ENCODE measurements at places on chromosomes 5 and 9.

DNA sequence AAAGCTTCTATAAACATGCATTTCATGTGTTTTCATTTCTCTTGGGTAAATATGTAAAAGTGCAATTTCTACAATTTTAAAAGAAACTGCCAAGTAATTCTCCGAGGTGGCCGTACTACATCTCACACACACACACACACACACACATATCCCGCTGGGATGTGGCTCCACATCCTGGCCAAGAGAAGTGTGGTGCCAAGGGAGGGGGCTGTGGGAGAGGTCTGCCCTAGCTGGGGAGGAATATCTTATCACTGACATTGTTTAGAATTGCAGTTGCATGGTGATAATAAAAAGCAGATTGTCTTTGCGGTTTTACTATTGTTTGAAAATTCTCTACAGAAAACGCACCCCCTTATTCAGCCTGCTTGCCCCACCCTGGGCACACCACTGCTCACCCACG lies 558.4 kb downstream of the BNC2 start:
- no peak for DNase-seq

DNA sequence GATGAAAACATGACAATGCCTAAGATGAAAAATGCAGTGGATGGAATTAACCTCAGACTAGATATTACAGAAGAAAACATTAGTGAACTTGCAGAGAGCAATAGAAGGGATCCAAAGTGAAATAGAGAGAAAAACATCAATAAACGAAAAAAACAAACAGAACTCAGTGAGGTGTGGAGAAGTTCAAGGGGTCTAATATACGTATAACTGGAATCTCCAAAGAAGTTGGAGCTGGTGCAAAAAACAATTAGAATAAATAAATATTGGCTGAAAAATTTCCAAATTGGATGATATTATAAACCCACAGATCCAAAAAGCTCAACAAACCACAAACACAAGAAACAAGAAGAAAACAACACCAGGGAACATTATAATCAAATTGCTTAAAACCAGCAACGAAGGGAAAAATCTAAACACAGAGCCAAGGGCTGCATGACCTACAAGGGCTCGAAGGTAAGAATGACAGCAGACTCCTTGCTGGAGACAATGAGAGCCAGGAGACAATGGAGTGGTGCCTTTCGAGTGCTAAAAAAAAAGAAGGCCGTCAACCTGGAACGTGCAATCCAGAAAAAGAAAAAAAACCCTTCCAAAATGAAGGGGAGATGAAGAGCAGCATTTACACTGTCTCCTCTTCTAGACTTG lies 11.8 kb downstream of the FAM163B start:
- DNase-seq: no peak

DNA sequence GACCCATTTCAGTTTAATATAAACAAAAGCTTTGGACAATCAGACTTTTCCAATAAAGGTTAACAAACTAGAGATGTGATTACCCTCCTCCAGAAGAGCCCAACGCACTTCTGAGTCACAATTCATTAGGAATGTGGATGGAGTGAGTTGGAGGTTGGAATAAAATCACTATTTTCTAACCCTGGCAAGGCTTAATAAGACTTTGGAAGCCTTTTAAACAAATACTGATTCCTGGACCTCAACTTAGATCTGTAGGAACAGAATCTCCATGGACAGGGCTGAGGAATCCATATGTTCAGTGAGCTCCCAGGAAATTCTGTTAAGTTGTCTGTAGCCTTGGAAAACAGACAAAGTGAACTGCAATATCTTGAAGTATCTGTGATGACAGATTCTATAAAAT lies 233.5 kb upstream of the ELL2 start:
- DNase-seq: no peak

DNA sequence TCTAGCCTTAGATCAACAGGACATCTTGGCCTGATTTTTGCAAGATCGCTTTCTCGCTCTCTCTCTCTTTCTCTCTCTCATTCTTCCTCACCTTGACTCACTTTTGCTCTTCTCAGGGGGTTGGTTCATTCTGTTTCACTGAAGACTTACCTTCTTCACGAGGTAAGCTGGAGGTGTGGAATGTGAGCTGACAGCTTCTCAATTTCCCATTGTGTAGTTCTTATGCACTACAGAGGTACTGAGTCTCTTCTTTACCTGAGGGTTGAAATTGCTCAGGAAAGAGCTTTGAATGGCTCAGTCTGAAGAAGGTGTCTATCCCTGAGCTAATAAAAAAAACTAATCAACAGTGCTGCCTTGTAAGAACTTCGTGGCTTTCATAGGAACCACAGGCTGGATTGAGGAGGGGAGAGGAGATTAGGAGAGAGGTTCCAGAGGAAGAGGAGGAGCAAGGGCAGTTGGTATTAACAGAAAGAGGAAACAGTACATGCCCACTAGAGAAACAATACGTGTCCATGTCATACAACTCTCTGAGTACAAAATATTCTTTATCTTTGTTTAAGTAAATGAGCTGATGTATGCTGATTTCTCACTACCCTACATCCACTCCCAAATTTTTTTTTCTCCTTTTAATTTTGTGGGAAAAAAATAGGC lies 192.2 kb downstream of the TMEM167A start:
- DNase-seq: no peak

GRCh38 chr5:144135113-144135762 lies 35.2 kb downstream of the YIPF5 start:
- DNase-seq: no peak

DNA sequence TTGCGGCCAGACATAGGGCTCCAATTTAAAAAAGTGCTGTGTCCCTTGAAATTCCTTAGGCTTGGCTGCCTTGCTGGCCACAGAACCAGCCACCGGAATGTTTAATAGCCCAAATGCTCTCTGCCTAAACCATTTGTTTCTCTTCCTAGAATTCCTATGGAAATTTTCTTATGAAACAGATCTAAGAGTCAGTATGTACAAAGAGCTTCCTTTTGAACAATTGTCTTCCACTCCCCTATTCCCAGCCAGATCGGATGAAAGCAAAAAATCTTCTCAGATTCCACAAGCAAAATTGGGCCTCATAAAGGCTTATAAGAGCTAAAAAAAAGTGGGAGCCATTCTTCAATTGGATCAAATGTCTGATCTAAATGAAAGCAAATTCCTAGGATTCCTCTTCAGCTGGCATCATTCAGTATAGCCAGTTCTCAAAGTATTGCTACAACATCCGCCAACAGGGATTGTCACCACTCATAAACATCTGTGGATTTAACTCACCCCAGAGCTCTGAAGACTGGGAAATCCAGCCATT lies 104.3 kb downstream of the CEMIP2 start:
- peak; percentile 49 for DNase-seq

DNA sequence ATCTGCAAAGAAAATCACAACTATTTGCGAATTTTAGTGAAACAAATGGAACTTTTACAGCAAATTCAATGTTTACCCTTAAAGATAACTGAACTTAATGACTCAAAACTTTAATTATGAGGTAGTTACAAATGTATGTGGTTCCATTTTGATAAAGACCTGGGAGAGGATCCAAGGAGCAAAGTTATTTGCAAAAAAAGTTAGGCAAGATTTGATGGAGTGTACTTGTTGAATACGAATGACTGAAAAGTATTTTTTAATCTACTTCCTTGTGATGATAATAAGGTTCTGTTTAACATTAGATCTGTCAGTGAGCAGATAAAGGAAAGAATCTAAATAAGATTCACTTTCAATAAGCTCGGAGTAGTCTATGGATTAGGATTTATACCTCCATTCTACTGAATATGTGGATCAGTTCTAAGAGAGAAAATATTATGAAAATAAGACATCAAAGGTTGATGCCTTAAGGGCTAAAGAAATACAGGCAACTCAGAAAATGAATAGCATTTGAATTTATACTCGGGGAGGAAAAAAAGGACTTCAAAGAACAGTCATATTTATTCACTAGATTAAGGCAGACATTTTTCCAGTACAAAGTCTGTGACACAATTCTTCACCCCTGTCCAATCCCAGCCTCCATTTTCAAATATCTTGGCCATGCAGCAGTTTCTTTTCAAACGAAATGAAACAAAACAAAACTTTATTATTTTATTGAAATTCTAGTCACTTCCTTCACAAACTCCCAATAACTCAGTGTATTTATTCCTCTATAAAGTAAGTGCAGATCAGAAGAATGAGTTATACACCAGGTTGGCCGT lies 199.8 kb downstream of the PDE4D start:
- DNase-seq: no peak

- no peak for DNase-seq
Measured at GRCh38 chr5:172243302-172243701, 40.3 kb downstream of the UBTD2 start.

DNA sequence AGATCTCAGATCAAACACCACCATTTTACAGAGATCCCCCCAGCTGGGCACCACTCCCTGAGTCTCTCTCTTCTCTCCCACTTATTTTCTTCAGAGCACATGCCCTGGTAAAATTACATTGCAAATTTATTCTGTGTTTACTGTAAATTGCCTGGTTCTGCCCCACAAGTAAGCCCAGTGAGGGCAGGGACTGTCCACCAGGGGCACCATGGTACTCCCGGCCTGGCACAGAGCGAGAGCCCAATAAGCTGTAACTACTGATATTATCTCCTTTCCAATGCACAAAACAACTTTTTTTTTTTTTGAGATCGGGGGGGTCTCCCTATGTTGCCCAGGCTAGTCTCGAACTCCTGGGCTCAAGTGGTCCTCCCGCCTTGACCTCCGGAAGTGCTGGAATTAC lies 123.0 kb downstream of the PAX5 start:
- DNase-seq: no peak
